Ecto neural progenitor cell (in vitro differentiated cells): ENCODE measurements at places on chromosomes 12 and 14.

- DNase-seq = no peak
Observed at GRCh38 chr12:94839347-94839746, 164.2 kb downstream of the NDUFA12 start.

GRCh38 chr14:76867516-76868453 lies 41.6 kb downstream of the LRRC74A start:
- DNase-seq = no peak

- DNase-seq = no peak
Observed at GRCh38 chr12:12612358-12612757, 682 bp downstream of the CREBL2 start.

DNA sequence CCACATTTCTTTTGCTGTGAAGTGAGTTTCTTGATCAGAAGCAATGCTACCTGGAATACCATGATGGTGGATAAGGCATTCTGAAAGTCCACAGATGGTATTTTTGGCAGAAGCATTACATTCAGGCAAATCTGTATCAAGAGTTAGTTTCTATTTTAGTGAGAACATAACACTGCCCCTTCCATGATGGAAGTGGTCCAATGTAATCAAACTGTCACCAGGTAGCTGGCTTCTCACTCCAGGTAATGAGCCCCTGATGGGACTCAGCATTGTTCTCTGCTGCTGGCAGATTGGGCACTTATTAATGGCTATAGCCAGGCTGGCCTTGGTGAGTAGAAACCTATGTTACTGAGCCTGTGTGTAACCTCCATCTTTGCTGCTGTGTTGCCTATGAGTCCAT lies 80.7 kb downstream of the KCNA5 start:
- DNase-seq = no peak

DNA sequence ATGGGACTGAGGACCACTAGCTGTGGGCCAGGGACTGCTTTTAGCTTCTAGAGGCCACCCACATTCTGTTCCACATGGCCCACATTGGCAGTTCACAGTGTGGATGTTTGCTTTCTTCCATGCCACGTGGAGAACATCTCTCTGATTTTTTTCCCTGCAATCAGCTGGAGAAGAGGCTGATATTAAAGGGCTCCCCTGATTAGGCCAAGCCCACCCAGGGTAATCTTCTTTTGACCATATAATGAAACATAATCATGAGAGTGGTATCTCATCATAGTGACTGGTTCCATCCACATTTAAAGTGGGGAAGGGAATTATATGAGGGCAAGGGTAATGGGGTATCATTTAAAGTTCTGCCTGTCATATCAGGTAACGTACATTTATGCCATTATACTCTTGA lies 15.8 kb downstream of the DAAM1 start:
- DNase-seq = no peak
